Hippocampal formation (tissue), 2 donors: ENCODE measurements at places on chromosomes 16 and 17.

GRCh38 chr16:30619202-30619601 is 9.0 kb upstream of the ZNF689 start:
- DNase-seq = no peak

DNA sequence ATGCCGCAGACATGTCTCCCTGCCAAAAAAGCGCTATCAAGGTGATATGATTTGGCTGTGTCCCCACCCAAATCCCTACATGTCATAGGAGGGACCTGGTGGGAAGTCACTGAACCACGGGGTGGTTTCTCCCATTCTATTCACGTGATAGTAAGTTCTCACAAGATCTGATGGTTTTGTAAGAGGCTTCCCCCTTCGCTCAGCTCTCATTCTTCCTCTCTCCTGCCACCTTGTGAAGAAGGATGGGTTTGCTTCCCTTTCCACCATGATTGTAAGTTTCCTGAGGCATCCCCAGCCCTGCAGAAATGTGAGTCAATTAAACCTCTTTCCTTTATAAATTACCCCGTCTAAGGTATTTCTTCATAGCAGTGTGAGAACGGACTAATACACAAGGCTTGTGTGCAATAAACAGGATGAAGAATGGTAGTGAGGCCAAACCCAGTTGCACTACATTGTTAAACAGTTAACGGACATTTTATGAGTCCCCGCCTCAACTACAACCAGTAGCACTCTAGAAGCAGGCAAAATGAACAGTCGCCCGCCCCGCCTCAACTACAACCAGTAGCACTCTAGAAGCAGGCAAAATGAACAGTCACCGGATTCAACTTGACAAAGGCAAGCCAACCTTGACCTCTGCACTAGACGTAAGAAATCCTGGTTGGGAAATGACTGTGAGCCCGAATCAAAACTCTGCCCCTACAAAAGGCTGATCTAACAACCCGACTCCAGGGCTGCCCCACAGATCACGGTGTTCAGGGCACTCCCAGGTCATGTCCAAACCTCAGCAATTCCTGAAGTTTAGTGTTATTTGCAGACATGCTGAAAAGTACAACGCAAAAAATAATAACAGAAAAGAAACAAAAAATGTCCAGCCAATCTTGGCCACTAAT is 26.3 kb downstream of the VPS53 start:
- no peak for DNase-seq

- no peak for DNase-seq
These were observed 55.7 kb downstream of the WSB1 start for GRCh38 chr17:27349540-27350021.

DNA sequence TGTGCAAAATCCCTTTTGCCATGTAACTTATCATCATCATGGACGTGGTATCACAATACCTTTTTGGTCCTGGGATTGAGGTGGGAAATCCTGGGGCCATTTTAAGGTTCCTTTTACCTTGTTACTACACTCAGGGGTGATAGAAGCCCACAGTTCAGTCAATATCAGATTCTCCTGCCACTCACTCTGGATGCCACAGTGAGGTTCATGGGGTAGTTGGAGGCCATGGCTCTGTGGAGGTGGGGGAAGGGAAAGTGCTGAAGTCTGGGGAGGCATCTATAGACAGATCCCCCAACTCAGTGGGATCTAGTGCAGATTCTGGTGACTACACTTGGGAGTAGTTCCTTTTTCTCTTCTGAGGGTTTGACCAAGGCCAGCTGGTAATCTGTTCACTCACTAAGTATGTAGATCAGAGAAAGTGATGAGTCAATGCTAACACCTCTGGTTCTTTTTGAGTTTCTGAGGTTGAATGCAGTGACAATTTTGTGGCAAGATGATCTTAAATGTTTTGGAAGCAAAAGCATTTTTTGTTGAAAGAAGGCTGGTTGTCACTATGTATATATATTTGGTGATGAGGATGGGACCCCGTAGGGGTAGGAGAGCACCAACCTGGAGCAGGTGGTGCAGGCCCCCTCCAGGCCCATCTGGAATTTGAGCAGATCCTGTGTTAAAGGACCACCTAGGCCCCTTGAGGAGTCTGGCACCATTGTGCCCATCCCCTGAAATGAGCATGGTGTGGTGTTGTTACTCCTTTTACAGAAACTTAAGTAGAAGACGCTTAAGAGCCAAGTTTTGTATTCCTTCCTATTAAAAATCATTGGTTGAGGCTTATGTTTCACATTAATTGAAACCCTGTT is 18.8 kb upstream of the IRF8 start:
- no peak for DNase-seq

DNA sequence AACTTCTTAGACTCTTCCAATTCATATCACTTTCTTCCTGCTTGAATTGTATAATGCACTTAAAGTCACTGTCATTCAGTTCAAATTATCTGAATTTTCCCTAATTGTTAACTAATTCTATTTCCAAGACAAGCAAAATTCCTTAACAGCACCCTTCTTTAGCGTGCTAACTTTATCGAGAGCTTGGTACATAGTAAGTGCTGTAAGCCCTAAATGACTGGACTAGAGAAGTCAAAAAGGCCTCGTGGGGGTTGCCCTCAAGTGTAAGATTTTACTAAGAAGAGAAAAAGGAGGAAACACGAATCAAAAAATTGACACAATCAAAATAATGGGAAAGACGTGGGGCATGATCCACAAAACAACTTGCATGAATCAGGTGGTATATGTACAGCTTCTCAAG is 11.3 kb downstream of the KANSL1 start:
- DNase-seq = no peak

GRCh38 chr17:2563061-2563460 is 30.4 kb upstream of the PAFAH1B1 start:
- no peak for DNase-seq

DNA sequence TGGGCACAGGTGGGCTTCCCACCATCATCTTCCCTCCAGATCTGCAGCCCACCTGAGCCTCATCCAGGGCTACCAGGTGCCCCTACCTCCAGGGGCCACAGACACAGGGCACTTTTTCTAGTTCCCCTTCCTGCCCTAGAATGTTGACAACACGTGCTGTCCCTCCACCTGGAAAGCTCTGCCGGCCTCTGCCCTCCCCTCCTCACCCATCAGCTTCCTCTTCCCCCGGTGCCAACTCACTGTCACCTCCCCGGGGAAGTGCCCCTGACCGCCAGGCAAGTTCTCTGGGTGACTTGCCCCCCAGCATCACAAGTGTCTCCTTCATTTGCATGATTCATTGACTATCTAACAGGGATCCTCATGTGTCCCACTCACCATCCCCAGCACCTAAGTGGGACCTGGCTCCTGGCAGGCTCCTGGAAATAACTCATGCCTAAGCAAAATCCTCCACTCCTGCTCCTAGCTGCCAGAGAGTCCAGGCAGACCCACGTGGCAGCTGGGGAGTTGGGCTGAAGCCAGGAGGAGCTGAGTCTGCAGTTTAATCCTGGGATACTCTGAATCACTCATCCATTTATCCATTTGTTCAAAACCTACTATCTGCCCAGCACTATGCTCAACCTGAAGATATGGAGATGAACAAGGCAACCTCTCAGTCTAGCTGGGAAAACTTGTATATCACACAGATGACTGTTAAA is 304.4 kb downstream of the FOXL1 start:
- DNase-seq = no peak

DNA sequence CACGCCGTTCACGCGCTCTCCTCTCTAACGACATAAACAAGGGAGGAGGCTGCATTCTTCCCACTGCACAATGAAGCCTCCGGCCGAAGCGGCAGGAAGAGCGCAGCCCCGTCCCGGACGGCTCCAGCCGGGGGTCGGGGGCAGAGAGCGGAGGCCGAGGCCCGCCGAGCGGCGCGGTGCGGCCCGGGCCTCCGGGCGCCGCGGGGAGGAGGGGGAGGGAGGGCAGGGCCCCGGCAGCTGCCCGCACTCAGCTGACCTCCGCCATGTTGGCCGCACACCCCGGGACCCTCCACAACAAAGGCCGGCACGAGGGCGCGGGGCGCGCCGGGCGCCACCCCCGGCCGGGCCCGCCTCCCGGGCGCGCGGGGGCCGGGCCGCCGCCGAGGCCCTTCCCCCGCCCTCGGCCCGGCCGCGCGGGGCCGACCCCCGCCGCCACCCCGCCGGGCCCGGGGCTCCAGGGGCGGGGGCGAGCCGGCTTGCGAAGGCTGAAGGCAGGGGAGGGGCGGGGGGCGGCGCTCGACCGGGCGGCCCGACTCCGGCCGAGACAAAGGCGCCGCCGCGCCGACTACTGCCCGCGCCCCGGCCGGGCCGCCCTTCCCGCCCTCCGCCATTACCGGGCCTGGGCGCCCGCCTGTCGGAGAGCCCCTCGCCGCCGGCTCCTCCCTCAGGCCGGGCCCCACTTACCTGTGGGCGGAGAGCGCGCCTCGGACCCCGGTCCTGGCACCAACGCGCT is 527 bp downstream of the SIAH1 start:
- no peak for DNase-seq

DNA sequence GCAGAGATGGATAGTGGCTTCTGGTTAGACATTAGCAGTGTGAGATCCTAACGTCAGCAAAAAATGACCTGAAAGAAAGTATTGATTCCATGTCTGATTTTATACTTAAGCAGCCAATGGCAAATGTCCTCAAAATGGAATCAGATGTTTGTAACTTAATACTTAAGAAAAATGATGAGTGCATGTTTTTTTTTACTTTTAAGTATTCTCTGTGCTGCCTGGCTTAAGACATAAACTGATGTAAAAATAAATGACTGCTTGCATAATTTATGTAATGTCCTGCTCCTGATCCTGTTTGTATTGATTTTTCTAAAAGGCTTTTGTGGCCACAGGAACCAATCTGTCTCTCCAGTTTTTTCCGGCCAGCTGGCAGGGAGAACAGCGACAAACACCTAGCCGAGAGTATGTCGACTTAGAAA is 7.4 kb downstream of the CBFB start:
- no peak for DNase-seq

DNA sequence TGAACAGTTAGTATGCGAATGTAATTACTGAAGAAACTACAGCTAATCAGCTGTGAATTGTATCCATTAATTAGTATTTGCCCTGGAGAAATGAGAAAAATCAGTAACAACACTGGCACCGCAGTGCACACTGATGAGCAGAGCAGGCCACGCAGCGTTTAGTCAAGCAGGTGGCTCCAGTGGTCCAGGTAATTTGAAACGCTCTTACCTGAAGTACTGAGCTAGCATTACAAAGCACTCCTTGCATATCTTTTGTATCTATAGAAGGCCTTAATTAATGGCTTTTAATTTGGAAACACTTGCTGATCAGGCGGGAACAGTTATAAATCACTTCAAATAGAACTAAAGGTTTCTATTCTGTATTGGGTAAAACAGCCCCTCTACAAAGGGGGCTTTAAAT is 76.4 kb downstream of the TOX3 start:
- DNase-seq = no peak

DNA sequence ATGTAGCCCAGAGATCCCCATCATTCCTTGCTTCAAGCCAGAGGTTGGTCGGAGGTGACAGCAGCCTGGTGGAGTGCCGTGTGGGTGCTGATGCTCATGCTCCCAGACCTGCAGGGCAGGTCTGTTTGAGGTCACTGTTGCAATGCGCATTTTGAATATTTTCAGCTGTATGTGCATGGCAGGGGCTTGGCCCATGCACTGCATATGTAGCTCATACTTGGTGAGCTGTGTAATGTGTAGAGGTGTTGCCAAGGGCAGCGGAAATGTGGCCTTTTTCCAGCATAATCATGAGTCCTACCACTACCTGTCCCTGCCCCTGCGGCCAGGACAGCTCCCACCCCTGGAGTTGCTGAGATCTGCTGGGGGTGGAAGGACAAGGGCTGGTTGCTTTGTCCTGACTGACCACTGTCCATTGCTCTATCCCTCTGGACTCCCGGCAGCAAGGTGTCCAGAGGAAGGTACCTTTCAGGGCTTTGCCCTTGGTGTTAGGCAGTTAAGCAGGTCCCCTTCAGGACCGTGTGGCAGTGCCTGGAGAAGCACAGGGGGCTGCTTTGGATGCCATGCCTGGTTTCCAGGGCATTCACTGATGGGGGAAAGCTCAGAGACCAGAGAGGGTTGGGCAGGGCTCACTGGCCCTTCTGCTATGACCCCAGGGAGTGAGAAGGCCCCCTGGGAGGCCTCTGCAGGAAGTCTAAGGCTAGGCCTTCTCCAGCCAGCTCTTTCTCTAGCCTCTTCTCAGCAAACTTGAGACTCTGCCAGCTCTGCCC is 215.2 kb downstream of the NTN1 start:
- no peak for DNase-seq

GRCh38 chr17:45334701-45335677 is 18.2 kb upstream of the MAP3K14 start:
- no peak for DNase-seq

DNA sequence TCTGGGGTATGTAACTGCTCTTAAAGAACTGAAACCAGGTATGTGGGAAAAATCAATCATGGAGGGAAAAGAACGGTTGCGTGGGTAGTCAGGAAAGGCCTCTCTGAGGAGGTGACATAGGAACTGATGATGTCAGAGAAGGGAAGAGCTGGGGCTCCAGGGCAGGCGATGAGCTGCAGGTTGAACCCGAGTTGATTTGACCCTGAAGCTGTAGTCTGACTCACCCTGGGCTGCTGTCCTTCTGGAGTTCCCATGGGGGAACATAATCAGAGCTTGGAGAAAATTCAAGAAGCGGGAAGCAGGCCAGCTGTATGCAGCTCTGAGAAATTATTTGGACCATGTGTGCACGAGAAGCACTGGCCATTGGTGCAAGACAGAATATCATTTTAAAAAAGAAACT is 16.7 kb downstream of the SLC6A2 start:
- no peak for DNase-seq

DNA sequence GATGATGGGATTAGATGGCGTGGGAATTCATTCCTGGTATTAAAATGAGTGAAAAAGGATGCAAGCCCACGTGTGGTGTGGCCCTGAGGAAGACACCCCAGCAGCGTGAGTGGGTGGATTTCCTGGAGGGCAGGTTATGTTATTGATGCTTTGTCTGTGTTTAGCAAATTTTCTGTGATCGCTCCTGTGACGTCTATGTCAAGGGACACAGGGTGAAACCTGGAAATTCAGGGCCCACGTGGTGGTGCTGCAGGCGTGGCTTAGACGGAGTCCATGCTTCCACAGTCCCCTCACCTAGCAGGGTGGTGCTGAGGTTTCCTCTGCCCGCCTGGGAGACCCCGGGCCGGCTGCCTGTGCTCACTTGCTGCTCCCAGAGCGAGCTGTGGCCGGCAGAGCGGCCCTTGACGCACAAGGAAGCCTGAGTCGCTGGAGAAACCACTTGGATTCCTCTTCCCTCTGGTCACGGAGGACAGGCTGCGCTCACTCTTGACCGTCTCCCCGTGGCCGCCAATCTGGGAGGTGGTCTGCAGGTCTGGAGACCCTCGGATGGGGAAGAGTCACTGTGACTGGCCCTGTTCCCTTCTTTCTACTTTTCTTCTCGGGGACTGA is 23.4 kb downstream of the BAIAP2 start:
- no peak for DNase-seq

DNA sequence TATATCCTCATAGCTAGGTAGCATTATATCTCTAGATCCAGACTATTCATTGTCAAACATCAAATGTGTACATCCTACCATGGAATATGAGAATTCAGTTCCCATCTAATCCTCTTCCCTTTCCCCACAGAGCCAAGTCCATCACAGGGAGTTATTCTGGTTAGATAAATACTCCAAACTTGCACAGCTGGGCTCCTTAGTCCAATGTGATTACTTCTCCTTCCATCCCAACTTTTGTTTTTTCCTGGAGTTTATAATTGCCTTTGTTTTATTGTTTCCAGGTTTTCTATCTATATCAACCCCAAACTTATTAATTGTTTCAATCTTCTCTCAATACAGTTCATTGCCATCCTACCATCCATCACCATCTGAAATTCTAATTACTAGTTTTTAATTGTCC is 59.9 kb downstream of the MYH11 start:
- DNase-seq = no peak
